Mesendoderm (in vitro differentiated cells): ENCODE measurements at places on chromosomes 4 and X.

DNA sequence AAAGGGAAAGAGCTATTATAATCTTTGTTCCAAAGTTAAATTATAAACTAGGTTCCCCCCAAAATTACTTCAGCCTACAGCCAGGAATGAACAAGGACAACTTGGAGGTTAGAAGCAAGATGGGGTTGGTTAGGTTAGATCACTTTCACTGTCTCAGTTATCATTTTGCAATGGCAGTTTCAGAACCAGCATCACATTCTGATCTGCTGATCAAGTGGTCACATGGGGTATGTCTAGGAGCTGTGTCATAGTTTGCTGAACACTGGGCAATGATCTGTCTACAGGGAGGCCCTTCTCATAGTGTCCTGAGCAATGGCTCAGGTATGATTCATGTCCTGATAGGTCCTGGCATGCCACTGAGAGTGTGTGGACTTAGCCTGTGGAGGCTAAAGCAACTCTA, 41.6 kb upstream of the XIAP start:
- no peak for DNase-seq

DNA sequence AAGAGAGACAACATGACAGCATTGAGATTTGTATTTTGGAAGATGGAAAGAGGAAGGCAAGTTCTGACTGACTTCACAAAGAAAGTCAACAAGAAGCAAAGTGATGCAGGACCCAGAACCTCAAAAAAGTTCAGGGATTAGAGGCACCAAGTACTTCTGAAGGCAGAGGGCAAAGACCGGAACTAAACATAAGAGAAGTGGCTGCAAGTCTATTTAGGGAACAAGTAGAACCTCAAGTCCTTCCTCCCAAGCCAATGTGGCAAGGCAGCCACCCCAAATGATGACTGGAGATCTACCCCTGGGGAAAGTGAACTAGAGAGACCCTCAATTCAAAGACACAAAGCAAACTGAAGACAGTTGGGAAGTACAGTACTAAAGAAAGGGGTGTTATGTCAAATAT, 46.6 kb downstream of the SLC39A8 start:
- DNase-seq, result no peak

GRCh38 chrX:140505421-140506337, 810 bp upstream of the SOX3 start:
- peak; percentile 25 for DNase-seq

- no peak for DNase-seq
These were observed 648 bp downstream of the GPC4 start for GRCh38 chrX:133414406-133415275.

DNA sequence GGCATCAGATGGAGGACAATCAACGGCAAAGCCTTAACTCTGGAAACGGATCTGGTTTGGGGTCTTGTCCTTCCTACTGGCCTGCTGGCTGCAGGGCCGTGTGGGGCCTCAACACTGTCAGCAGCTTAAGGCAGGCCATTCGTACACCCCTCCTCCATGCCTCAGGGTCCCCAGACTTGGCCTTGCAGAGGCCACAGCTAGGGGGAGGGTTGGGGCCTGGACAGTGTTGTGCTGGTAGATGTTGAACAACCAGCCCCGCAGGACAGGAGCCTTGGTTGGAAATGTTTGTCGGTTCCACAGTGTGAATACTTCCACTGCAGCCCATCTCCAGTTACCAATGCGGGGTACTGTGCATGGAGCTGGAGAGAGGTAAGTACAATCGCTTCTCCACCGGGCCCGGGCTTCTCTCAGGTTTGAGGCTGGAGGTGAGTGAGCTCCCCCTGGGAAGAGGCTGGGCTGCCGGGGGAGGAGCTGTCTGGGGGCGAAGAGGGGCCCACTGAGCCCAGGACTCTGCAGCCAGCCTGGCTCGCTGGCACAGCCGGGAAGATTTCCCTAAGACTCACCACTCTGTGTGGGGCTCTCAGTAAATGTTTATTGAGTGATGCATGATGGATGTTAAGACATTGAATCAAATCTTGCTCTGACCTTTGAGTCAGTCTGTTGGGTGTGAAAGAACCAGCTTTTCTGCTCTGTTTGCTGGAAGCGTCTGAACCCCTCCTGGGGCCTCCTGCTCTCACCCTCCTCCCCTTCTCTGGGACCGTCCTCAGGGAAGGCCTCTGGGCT, 19.7 kb upstream of the GPR78 start:
- peak; percentile 76 for DNase-seq

GRCh38 chrX:103092942-103093341, at the start of gene NXF3:
TSS of gene NXF3 (minus strand) at chrX:103093143. CDS start at chrX:103093023, 120 bp downstream.
- DNase-seq, result no peak

- no peak for DNase-seq
These were observed 98.2 kb downstream of the ARSJ start for GRCh38 chr4:113881256-113881655.

- DNase-seq, result no peak
These were observed 63.7 kb downstream of the RBPJ start for GRCh38 chr4:26384380-26385057.

- DNase-seq, result peak; percentile 81
These were observed 285.0 kb upstream of the AADAT start for GRCh38 chr4:170374770-170375169.

DNA sequence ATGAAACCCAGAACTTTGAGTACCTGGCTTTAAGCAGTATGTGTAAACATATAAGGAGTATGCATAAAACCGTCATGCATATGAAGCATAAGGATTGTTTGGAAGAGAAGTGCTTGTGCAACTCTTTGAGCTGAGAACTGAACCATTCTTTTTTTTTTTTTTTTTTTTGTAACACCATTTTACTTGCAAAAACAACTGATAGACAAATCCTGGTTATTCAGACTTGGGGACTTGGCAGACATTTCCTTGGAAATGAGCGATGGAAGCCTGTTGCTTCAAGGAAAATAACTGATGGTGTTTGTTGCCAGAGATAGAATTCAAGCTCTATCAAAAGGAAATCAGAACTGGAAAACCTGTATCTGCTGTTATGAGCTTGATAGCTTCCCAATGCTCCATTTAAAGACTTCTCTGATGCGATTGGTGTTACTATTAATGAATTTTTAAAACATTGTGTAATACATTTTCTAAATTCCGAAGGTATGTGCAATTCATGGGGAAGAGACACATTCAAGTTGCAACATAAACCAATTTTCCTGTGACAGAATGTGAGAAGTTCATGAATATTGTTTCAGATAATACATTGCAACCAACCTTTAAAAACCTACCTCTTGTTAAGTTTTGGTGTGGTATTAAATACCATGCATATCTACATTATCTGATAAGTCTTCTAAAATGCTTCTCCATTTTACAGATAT, 47.0 kb upstream of the FAT1 start:
- DNase-seq, result no peak

DNA sequence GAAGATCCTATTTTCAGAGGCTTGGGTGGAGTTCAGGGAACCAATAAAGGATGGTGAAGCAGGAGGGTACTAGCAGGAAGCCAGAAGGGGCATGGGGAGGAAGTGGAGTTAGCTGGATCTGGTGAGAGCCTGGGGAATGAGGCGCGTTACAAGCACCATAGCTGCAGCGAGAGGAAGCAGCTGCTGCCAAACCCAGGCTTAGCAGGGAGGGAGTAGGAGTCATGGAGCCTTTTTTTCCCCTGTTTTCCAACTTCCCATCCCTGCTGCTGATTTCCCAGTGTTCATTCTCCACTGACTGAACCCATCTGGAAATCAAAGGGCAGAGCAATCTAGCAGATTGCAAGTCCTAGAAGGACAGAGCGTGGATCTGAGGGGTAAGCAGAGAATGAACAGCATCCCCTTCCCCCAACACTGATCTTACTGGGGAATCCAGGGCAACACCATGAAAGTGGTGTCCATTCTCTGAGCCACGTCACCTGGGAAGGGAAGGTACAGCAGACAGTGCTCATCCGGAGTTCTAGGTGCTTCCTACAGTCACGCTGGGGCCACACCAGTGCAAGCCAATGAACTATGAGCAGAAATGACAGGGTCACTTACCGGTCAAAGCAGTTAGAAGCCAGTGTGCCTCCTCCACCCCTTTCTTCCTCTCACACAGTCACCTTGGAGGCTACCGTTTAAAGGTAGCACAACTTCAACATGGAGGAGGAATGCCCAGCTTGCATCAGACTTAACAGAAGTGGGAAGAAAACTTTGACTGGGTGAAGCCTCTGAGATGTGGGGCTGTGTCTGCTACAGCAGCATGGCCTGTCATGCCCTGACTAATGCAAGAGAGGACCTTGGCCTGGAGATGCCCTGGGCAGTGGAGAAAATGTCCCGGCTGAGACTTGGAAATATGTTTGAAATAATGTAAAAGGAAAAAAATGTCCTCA, 36.7 kb downstream of the SMIM20 start:
- DNase-seq, result no peak

DNA sequence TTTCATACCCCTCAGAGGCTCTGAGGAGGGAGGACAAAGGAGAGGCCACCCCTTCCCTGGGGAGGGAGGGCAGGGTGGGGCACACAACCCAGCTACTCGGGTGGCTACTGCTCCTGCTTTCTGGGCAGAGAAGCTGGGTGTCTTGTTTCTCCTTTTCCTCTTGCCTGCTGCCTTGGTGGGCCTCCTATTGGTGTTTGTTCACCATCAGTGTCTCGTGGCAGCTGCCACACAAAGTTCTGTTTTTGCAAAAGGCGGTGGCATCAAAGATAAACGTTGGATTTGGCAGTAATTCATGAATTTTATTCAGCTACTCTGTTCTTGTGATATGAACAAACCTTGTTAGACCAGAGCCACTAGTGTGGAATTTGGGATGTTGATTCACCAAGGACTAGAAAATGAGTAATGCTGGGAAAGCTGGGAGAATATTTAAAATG, 153.0 kb upstream of the SCML1 start:
- peak; percentile 22 for DNase-seq

GRCh38 chrX:72573158-72573511, 492 bp upstream of the HDAC8 start:
- no peak for DNase-seq

- DNase-seq, result peak; percentile 9
These were observed 121.1 kb downstream of the SPATA18 start for GRCh38 chr4:52172166-52172565.

DNA sequence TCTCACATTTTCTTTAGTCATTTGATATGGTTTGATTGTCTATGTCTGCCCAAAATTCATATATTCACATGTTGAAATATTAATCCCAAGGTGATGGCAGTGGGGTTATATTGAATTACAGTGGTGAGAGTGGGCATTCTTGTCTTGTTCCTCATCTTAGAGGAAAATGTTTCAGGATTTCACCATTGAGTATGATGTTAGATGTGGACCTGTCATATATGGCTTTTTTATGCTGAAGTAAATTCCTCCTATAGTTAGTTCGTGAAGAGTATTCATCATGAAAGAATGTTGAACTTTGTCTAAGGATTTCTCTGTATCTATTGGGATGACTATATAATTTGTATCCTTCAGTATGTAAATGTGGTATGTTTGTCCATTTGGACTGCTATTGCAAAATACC, 512.3 kb upstream of the EPHA5 start:
- DNase-seq, result no peak

- no peak for DNase-seq
These were observed 27.1 kb downstream of the AWAT2 start for GRCh38 chrX:70022616-70023015.

DNA sequence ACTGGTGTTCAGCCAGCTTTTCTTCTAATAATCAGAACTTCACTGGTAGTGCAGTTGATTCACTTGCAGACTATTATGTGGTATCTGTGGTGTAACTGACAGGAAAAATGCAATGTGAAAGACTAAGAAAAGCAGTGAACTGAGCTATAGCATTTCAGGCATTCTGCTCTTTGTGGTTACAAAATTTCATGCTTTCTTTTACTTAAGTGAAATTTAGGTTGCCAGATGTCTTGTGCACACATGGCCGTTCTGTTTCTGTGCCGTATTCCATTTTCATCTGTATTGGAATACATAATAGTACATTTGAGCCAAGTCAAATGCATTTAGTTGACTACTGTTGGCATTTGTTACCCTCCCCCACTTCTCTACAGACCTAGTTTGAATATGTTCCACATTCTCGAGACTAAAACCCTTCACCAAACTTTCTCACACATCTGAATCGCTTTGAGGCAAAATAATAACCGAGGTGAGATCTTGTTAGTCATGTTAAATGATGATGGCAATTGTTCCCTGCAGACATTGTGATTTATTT, 8.2 kb downstream of the RTL3 start:
- DNase-seq, result no peak

DNA sequence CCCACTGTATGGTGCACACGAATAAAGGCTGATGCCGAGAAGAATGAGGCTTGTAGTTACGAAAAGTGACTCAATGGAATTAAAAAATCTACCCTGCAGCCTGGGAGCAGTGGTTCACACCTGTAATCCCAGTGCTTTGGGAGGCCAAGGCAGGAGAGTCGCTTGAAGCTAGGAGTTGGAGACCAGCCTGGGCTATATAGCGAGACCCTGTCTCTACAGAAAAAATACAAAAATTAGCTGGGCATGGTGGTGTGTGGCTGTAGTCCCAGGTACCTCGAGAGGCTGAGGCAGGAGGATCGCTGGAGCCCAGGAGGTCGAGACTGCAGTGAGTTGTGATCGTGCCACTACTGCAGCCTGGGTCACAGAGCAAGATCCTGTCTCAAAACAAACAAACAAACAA, 11.7 kb upstream of the OPN1LW start:
- no peak for DNase-seq

DNA sequence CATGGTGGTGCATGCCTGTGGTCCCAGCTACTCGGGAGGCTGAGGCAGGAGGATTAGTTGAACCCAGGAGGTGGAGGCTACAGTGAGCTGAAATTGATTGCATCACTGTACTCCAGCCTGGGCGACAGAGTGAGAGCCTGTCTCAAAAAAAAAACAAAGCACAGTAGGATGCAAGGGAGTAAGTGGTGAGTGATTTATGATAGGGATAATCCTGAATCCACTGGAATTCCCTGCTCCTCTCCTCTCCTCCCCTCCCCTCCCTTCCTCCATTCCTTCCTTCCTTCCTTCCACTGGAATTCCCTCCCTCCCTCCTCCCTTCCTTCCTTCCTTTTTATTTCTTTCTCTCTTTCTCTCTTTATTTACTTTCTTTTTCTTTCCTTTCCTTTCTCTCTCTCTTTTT, 40.9 kb upstream of the NKRF start:
- DNase-seq, result no peak

- DNase-seq, result no peak
These were observed 178.0 kb upstream of the ANKRD50 start for GRCh38 chr4:124890522-124890921.

DNA sequence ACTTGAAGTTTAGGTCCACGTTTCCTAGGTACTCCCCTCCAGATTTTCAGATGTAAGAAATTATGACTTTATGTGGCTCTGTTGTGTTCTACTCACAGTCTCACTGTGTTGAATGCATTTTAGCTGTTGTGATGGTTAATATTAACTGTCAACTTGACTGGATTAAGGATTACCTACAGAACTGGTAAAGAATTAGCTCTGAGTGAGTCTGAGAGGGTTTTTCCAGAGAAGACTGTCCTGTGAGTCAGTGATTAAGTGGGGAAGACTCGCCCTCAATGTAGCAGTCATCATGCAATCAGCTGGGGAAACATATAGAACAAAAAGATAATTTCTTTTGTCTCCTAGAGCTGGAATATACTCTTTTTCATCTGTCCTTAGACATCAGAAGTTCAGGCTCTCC, 493.4 kb downstream of the ACTRT1 start:
- no peak for DNase-seq

GRCh38 chr4:137694138-137694537, 161.8 kb upstream of the PCDH18 start:
- DNase-seq, result no peak
